ENCODE measurements at places on chromosomes 3 and 15.

GRCh38 chr3:122004991-122005565 lies 17.0 kb downstream of the ILDR1 start:
- DNase-seq: no peak

GRCh38 chr3:186466391-186466974 lies 77.7 kb downstream of the CRYGS start:
- no peak for DNase-seq

DNA sequence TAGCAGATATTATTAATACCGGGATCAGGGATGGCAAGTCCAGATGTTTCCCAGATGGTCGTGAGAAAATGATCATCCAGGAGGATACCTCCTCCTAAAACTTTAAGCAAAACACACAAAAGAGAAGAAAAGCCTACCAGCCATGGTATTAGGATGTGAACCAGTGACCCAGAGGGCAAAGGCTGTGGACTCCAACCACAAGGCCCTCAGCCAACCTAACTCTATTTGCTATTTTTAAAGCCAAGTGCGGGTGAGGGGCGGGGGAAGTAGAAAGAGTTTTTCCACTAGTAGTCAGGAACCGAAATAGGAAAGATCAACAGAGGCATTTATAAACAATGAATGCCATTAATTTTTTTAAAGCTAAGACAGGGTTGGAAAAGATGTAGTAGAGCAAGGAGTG lies 77.4 kb downstream of the STAC start:
- DNase-seq: no peak

DNA sequence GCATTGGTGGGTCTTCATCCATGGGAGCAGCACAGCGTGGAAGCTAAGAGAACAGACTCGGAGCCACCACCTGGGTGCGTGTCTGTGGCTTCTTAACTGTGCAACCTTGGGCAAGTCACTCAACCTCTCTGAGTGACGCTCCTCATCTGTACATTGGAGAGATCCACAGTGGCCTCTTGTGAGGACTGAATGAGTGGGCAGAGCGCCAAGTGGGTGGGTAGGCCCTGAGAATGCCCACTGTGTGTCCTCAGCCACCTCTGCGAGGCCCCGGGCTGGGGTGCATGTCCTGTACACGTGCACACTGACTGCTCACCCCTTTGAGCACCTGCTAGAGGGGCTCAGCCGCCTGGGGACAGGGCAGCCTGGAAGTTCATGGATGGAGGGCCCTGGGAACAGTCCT lies 99.6 kb upstream of the PRR23E start:
- DNase-seq: no peak

GRCh38 chr3:149487598-149488197 lies 13.2 kb downstream of the TM4SF4 start:
- DNase-seq: no peak

GRCh38 chr15:41263891-41264351 lies 32.9 kb downstream of the CHP1 start:
- DNase-seq: no peak

DNA sequence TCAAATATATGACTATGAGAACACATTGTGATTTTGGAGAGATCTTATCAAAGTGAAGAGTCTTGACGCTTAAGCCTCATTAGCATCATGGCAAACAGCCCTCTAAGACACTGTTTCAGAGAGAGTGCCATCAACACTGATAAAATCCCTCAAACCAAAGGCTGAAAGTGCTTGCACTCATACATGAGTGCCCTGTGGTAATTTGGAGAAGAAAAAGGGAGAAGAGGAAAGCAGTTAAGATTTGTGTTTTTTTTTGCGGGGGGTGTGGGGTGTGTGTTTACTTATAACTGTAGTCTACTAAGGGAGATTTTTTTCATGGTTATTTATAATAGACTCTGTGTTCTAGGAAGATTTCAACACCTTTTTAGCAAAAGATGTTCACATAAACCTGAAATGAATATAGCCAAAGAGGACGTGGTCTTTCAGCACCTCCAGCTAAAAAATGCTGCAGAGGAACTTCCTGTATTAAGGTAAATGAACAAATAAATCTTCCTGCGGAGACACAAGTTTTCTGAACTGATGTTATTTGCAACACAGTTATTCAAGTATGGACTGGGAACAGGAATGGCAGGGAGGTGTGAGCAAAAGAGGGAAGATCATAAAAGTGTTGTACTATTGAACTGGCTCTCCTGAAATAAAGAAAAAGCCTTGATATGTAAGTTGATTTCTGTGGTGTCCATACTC lies 81.9 kb upstream of the TGFBR2 start:
- no peak for DNase-seq

DNA sequence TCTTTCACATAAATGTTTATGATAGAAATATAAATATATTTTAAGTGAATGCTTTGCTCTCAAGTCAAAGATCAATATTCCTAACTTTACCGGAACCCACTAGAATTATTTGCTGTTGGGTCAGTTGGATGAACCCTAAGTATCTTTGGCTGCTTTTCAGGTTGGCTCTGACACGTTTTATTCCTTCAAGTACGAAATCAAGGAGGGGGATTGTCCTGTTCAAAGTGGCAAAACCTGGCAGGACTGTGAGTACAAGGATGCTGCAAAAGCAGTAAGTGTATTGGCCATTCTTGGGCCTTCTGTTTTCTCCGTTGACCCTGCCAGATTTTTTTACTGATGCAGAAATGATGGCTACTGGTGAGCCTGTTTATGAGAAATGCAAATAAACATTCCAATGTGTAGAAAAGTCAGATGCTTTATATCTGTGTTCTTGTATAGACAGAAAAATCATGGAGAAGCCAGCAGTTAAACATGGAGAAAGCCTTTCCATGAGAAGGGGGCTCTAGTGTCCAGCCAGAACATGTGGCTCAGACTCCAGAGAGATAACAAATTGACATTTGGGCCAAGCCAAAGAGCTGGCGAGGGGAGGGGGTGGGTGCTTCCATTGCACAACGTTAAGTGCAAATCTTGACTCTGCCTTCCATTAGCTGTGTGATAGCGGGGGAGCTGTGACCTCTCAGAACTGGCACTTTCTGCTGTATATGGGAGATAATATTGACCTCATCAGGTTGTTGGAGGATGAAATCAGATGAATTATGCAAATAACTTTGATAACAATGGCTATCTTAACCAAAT lies 3.0 kb downstream of the KNG1 start:
- no peak for DNase-seq

DNA sequence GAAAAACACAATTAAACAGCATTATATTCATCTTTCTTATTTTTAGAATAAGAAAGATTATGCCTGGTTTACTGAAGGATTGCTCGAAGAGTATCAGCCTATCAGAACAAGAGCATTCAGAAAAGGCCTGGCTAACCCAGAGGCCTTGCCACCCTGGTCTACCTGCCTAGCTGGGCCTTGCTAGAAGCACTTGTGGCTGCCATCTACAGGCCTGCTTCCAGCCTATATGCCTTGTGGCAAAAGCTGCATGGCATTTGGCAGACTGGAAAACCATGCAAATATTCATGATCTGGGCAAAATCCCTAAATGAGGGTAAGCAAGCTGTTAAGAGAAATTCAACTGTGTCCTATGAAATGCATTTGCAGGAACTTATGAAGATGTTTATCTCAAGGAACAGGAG lies 9.3 kb upstream of the ATP13A4 start:
- no peak for DNase-seq
